Mesenchymal stem cell (in vitro differentiated cells and primary cell): ENCODE measurements at places on chromosomes 16 and 17.

- no peak for DNase-seq
Measured at GRCh38 chr17:60149691-60150582, at the start of gene CA4. Gene CA4, plus strand, starts transcription at chr17:60149973. Its CDS starts 62 bp downstream, at chr17:60150035.

- no peak for DNase-seq
Measured at GRCh38 chr17:39659279-39660010, 5.7 kb upstream of the TCAP start.

DNA sequence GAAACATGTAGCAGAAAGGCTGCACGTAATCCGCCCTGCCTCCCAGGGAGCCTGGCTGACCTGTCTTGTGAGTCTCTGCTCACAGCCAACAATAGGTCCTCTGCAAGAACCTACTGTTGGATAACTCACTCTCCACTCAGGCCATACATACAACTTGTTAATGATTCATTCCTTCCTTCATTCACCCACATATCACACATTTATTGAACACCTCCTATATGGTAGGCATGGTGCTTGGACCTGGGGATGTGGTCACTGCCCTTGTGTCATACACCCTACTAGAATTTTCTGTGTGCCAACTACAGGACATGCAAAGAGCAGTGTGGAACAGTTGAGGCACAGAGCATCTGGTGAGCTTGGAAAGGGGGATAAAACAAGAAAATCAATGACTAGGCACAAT is 28.1 kb upstream of the HNF1B start:
- no peak for DNase-seq

GRCh38 chr16:6573577-6573976 is 759.1 kb upstream of the RBFOX1 start:
- no peak for DNase-seq

GRCh38 chr16:51940183-51940582 is 606.8 kb downstream of the TOX3 start:
- DNase-seq = no peak

- peak; percentile 23 for DNase-seq
Measured at GRCh38 chr17:9402590-9403199, 172.9 kb downstream of the STX8 start.
